ENCODE measurements at places on chromosomes 4 and X.

GRCh38 chr4:43680421-43680820 is 768.2 kb downstream of the KCTD8 start:
- DNase-seq: no peak

- DNase-seq: no peak
Observed at GRCh38 chr4:156261230-156261629, 307.6 kb upstream of the CTSO start.

DNA sequence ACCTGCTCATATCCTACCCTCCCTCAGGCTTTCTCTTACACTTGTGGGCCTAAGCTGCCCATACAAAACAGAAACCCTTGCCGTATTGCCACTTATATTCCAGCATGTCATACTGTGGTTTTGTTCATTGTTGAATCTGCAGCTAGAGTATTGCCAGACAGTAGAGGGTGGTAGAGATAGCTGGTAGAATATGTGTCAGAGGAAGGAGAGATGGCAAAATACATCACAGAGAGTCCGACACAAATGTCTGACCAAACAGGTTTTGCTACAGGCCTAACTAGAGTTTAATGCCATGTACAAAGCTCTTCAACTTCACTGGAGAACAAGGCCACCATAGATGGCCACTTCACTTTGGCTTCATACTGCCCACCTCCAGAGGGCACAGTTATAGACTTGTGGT is 160.1 kb downstream of the EFHC2 start:
- DNase-seq: peak; percentile 1

- no peak for DNase-seq
Observed at GRCh38 chrX:10175319-10175871, 18.6 kb downstream of the CLCN4 start.
